NCI-H2081 treated with DMSO at 0.1 percent for 48 hours (cell line): ENCODE measurements at places on chromosomes 16 and 17.

GRCh38 chr17:5793899-5794298 is 209.6 kb upstream of the NLRP1 start:
- no peak for DNase-seq

DNA sequence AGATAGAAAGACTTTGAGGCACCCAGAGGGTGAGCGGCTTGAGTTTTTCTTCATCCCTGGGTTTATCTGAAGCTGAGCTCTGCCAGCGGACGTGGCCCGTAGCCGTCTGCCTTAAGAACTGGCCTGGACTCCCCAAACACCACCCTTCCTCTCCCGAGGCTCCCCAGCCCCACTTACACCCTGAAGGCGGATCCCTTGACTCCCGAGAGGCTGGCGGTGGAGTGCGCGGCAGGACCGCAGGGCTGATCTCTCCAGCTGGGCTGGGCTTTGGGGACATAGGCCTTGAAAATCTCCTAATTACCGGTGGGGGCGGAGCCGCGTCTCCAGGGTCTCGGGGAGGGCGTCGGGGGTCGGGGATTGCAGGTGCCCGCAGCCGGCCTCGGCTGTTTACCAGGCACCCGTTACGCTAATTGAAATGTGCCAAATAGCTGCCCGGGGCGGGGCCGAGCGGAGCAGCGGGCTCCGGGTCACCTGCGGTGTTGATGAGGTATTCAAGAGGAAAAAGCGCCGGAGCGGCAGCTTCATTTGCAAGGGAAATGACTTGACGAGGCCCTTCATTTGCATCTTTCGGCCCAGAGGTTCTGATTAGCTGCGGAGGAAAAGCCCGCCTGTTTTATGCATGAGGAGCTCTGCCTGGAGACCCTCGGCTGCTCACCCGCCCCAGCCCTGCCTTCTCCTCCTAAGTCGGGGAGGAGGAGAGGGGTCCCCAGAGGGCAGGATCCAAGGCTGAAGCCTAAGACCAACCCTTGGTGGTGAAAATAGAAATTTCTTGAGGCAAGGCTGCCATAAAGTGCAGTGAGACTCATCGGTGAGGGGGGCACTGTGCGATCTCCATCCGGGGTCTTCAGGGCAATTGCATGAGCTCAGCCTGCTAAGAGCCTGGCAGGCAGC is 100.7 kb downstream of the MGAT5B start:
- DNase-seq: peak; percentile 93

DNA sequence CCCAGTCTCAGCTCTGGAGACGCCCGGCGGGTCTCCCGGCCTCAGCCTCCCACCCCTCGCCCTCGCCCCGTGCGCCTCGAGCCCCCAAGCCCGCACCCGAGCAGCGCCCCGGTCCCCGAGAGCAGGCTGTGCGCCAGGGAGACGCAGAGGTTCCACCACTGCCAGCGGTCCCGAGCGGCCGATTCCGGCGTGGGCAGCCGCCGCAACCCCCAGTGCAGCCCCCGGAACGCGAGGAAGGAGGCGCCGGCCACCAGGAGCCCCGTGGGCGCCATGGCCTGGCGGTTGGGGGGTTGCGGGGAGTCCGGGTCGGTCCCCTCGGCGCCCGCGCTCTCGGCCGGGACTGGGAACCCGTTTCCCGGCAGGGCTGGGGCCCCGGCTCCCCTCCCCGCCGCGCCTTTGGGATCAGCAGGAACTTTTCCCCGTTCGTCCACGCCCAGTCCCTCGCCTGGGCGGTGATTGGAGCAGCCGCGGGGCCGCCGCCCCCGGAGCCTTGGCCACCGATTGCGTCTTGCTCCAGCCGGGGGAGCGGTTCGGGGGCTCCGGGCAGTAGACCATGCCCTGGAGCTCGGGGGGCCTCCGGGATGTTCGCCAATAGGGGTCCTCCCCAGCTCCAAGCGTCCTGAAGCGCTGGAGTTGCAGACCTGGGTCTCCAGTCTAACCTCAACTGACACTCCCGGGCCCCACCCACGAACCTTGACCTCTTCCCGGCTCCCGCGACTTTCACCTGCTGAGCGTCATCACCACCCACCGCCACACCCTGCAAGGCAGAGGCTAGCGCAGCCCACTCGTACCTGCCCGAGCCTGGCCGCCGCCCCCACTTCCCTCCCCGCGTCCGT is at the start of gene TLCD2:
Gene TLCD2 (minus strand): TSS at position 407 of the 836 bp plus-strand sequence. CDS start 135 bp downstream, at position 272.
- DNase-seq: no peak

DNA sequence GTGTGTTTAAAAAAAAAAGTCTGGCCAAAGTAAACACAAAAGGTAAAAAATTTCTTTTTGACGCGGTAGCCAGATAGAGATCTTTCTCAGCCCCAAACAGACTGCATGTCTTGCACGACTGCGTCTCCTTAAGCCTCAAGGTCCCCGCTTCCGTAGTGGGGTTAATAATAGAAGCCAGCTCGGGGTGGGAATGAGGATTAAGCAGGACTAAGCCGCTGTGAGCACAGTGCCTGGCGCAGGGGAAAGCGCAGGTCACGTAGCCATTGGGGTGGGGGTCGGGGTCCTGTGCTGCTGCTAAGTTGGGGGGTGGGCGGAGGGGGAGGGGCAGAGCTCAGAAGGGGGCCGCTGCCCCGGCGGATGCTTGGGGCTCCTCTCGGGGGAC is 521 bp downstream of the GGA2 start:
- DNase-seq: no peak

DNA sequence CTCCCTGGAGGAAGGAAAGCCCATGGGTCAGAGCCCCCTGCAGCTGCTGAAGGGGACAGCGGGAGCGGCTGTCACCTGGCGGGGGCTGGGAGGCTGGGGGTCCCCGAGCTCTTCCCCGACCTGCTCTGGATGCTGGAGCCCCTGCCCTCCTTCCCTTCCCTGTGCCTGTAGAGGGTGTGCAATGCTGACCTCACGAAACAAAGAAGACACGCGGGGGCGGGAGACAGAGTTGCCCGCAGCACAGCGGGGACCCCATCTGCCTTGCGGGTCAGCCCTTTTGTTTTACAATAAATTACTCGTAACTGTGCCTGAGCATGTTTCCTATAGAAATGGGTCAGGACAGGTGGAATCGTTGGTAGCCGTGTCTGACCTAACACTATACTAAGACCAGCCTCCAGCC is 6.3 kb downstream of the SECTM1 start:
- DNase-seq: no peak

DNA sequence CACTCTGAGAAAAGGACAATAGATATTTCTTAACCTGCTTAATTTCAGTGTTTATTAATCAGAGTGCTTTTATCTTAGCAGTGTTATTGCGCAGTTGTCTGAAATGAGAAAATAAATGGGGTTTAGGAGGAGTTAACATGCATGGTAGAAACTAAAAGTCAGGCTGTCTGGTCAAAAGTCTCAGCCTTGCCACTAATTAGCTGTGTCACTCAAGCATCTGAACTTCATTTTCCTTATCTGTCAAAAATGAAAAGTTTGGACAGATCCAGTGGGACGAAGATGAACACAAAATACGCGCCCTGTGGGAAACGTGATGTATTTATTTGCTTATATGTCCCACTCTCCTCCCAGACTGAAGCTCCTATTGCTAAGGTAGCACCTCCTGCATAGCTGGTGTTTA is 6.3 kb upstream of the MEIOB start:
- no peak for DNase-seq

GRCh38 chr16:2371421-2371820 is 30.9 kb upstream of the ABCA3 start:
- DNase-seq: no peak

GRCh38 chr16:23584186-23585076 is 11.7 kb downstream of the NDUFAB1 start:
- DNase-seq: no peak

DNA sequence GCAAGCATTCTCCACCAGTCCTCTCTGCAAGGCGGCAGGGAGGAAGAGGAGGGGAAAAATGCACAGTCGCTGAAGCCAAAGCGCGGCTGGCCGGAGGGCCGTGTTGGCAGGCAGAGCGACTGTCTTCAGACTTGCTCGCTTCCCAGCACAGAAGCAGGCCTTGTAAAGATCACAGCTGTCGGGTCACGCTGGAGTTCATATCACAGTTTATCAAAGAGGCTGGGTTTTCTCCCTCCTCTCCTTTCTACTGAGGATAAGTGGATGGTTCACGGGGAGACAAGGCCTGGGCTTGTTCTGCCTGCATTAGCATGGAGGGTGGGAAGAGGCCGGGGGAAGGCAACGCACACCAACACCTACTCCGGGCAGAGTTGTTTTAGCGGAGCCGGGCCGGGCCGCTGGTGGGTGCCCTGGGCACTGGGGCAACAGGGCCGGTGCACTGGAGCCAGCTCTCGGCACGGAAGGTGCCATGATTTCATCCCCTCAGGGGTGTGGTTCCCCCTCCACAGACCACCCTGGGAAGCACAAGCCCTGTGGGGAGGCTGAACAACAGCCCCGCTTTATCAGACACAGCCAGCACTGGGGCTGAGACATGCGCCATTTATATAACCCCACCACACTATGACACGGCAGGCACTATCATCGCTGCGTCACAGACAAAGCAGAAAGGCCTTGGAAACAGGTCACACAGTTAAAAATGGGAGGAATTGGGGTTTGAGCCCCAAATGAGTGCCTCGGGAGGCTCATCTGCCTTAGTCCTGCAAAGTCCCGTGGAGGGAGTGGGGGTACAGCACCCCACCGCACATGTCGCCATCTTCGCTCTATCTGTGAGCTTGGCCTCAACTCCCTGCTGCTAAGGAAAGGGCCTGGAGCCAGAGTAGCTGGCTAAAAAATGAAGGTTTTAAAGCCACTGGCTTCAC is 40.3 kb upstream of the MTSS2 start:
- DNase-seq: no peak

DNA sequence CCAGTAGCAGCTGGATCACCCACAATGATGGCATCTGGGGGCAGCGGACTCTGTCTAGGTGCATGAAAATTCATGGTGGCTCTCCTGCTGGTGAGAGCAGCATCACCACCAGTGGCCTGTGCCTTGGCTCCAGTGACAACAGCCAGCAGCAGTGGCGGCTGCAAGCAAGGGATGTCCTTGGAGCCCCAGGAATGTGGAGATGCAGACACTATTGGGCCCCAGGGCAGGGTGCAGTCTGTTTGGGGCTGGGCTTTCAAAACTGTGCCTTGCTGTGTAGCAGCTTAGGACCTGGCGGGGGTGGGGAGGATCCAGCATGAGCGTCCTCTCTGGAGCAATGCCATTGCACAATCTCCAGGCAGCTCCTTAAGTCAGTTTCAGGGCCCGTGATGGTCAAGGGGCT is 199.7 kb downstream of the CHD9NB start:
- no peak for DNase-seq
